ENCODE measurements at places on chromosomes 16 and 17. TPM values are rescaled to one million over a fixed set of nuclear protein-coding genes. Genes with fewer than 3 reads are reported as not detected.

HBQ1 gene
- total RNA-seq: 4.3 TPM

FAM20A gene
- not detected for total RNA-seq

NEUROD2 gene
- total RNA-seq: 0.18 TPM

SCN4A gene
- not detected for total RNA-seq

SMIM5 gene
- 0.74 TPM for total RNA-seq

PRR35 gene
- 0.20 TPM for total RNA-seq

LDHD gene
- total RNA-seq: 0.34 TPM

CDH15 gene
- total RNA-seq: not detected

PRR29 gene
- total RNA-seq: 1.8 TPM

APOBR gene
- 0.08 TPM for total RNA-seq

SERPINF2 gene
- total RNA-seq: 2.3 TPM

SULT1A4 gene
- 24.2 TPM for total RNA-seq

ITGA3 gene
- 420 TPM for total RNA-seq

YBX2 gene
- 0.47 TPM for total RNA-seq

BRIP1 gene
- 3.7 TPM for total RNA-seq

SLC47A1 gene
- total RNA-seq: 21.0 TPM

NUPR1 gene
- total RNA-seq: 21.8 TPM

KIF19 gene
- not detected for total RNA-seq

NOXO1 gene
- total RNA-seq: not detected

KCTD19 gene
- total RNA-seq: not detected

ATP2A1 gene
- total RNA-seq: 1.3 TPM

SLC16A13 gene
- total RNA-seq: 11.9 TPM

KRT24 gene
- total RNA-seq: not detected

VEZF1 gene
- total RNA-seq: 46.3 TPM

ABAT gene
- total RNA-seq: 0.15 TPM

DCUN1D3 gene
- total RNA-seq: 5.6 TPM

CCL7 gene
- total RNA-seq: not detected

RASD1 gene
- total RNA-seq: 1.2 TPM

CA7 gene
- not detected for total RNA-seq

TMEM92 gene
- 22.1 TPM for total RNA-seq

LGALS9B gene
- not detected for total RNA-seq

SLC6A4 gene
- not detected for total RNA-seq

ALOX15 gene
- 0.17 TPM for total RNA-seq

ACSM2B gene
- not detected for total RNA-seq

MAPK7 gene
- 16.7 TPM for total RNA-seq

CCL22 gene
- total RNA-seq: 0.05 TPM

DUSP3 gene
- total RNA-seq: 57.5 TPM

HAGH gene
- 73.6 TPM for total RNA-seq

PRM3 gene
- total RNA-seq: not detected

BIRC5 gene
- 103 TPM for total RNA-seq

SGF29 gene
- total RNA-seq: 25.2 TPM

TAOK1 gene
- 21.5 TPM for total RNA-seq

ZNF319 gene
- total RNA-seq: 7.6 TPM

USP43 gene
- 5.0 TPM for total RNA-seq

KRTAP4-3 gene
- not detected for total RNA-seq

SPNS2 gene
- total RNA-seq: 9.5 TPM

GSG1L2 gene
- total RNA-seq: not detected

CCL17 gene
- total RNA-seq: not detected

Measured in A549 treated with ZK216348 at 1 μM for 4 hours (cell line).